ENCODE measurements at places on chromosomes 11 and 22.

DNA sequence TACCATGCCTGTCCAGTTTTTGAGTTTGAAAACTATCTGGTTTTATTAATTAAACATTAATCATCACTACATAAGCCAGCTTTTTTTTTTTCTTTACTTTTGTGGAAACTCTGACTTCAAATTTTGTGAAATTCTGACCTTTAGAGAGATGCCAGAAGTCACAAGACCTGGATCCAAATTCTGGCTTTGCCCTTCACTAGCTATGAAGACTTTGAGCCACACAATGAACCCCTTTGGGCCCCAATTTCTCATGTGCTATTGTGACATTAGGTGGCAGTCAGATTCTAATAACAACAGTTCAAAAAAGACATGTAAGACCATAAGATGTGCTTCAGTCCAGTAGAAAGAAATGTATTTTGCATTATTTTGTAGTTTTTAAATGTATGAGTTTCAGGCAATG, 60.3 kb downstream of the ZC3H12C start:
- no peak for DNase-seq

GRCh38 chr11:118841469-118842242, 42.0 kb upstream of the CXCR5 start:
- DNase-seq: no peak

DNA sequence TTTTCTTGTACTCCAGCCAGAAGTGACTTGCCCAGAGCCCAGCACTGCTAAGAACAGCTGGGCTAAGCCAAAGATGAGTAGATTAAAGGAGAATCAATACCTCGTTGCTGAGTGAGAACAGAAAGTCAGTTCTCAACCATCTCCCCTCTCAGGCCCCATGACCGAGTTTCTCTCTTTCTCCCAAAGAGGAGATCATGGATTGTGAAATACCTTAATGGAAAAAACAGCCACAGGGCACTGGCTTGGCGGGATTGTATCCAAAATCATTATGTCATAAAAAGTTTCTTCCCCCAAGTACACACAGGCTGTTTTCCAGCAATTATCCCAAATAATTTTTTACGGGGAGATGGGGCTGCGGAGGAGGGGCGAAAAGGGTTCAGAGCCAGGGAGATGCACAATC, 111.8 kb upstream of the TMEM45B start:
- no peak for DNase-seq

DNA sequence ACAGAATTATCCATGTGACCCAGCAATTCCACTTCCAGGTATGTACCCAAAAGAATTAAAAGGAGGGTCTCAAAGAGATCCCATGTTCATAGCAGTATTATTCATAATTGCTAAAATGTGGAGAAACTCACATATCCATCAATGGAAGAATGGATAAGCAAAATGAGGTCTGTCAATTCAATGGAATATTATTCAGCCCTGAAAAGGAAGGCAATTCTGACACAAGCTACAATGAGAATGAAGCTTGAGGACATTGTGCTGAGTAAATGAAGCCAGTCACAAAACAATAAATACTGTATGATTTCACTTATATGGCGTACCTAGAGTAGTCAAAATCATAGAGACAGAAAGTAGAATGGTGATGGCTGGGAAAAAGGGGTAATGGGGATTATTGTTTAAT, 19.4 kb upstream of the EMID1 start:
- no peak for DNase-seq

GRCh38 chr11:115084231-115084630, 405.9 kb downstream of the NXPE2 start:
- no peak for DNase-seq

DNA sequence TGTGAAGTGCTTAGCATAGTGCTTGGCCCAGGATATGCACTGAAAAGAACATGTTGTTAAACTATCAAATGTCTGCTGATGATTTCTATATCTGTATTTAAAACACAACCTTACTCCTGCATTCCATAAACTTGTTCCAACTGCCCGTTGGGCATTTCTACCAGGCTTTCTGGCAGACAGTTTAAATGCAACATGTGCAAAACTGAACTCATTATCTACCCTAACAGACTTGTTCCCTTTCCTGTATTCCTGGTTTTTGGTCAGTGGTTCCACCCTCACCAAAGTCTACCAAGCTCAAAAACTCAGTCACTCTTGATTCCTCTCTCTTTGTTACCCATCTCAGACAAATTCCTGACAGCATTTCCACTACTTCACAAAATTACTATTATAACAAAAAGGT, 6.5 kb upstream of the RAB38 start:
- no peak for DNase-seq

DNA sequence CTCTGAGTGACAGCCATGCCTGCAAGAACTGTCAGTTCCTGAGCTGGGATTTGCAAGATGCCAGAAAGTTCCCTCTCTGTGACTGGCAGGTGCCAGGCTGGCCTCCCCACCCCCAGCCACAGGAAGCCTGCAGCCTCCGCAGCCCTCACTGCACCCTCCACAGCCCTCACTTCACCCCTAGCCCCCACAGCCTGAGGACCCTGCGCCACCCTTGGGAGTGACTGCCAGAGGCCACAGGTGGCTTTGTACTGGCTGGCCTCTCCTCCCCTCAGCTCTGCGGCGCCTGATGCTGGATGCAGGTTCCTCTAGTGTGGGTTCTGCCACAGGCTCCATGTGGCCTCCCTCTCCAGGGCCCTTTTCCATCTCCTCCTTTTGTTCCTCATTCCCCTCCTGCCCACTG, 28.7 kb downstream of the MPPED1 start:
- no peak for DNase-seq

DNA sequence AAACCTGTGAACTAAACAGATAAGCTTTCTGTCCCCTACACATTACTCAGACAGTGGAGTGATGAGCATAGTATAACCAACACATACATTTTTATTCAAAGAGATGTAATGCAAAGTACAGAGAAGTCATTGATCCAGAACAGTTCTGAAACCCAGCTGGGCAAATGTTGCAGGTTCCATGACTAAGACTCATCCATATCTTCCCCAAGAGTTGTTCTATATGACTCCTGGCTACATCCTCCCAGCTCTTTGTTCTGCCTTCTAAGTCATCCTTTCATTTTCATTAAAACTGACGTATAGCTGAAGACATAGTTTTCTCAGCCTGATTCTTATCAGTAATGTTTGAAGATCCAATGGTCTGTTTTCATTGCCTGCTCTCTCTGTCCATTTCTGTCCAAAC, 47.3 kb downstream of the PLAAT5 start:
- no peak for DNase-seq

DNA sequence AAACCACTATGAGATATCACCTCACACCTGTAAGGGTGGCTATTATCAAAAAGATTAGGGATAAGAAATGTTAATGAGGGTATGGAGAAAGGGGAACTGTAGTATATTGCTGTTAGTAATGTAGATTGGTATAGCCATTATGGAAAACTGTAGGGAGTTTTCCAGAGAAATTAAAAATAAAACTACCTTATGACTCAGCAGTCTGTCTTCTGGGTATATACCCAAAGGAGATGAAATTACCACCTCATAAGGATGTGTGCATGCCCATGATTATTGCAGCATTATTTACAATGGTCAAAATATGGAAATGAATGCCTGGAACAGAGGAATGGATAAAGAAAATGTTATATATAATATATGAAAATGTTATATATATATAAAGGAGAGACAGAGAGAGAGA, 303.8 kb downstream of the METTL15 start:
- DNase-seq: no peak

- no peak for DNase-seq
Measured at GRCh38 chr22:27133681-27134314, 476.4 kb downstream of the MIAT start.

DNA sequence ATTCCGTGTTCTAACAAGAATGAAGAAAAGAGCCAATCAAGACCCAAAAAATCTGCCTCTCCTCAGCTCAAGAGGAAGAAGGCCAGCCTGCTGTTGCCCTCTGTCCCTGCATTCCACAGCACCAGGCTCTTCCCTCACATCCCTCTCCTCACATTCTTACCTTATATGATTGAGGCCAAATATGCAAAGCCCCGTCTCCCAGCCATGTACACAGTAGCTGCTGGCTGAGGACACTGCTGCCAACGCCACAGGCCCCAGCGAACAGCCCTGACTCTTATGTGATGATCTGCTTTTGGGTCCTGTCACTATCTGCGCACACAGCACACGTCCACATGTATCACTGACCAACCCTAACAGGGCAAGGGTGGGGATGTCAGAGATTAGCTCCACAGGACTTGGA, 60.2 kb downstream of the MICAL3 start:
- no peak for DNase-seq

- no peak for DNase-seq
Measured at GRCh38 chr11:26021017-26021416, 310.9 kb upstream of the ANO3 start.

DNA sequence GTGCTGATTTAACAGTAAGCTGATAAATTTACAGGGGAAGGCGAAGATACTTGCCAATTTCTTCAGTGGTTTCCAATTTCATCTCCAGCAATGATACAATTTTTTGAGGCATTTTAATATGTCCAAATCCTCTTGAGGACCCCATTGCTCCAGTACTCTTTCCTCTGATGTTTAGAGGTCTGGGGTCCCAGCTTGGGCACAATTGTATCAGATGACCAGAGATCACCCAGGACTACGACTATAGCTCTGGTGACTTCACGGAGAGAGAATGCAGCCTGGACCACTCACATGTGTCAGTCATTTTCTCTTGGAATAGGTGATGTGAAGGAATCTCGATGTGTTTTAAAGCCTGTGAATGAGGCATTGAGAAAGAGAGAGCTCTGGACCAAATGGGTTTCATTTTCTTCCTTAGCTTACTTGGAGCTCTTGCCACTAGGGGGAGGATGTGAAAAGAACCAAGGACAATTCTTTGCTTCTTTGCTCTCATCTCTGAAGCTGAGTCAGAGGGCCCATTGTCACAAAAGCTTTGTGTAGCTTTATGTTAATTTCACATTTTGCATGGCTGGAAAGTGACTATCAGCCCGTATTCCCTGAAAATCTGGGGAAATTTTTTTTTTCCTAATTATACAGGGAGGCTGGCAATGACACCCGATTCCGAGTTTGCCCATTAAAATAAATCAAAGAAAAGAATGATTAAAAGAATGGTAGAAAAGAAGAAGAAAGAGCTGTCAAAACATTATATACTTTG, 6.7 kb upstream of the CCDC90B start:
- DNase-seq: no peak

DNA sequence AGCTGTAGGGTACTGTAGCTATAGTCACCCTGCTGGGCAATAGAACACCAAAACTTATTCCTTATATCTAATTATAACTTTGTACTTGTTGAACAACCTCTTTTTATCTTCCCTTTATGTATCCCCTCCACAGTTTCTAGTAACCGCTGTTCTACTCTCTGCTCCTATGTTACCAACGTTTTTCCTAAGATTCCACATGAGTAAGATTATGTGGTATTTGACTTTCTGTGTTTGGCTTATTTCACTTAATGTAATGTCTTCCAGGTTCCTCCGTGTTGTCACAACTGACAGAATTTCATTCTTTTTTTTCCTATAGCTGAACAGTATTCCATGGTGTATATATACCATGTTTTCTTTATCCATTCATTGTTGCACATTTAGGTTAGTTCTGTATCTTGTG, 258.4 kb downstream of the DYNC2H1 start:
- DNase-seq: no peak

DNA sequence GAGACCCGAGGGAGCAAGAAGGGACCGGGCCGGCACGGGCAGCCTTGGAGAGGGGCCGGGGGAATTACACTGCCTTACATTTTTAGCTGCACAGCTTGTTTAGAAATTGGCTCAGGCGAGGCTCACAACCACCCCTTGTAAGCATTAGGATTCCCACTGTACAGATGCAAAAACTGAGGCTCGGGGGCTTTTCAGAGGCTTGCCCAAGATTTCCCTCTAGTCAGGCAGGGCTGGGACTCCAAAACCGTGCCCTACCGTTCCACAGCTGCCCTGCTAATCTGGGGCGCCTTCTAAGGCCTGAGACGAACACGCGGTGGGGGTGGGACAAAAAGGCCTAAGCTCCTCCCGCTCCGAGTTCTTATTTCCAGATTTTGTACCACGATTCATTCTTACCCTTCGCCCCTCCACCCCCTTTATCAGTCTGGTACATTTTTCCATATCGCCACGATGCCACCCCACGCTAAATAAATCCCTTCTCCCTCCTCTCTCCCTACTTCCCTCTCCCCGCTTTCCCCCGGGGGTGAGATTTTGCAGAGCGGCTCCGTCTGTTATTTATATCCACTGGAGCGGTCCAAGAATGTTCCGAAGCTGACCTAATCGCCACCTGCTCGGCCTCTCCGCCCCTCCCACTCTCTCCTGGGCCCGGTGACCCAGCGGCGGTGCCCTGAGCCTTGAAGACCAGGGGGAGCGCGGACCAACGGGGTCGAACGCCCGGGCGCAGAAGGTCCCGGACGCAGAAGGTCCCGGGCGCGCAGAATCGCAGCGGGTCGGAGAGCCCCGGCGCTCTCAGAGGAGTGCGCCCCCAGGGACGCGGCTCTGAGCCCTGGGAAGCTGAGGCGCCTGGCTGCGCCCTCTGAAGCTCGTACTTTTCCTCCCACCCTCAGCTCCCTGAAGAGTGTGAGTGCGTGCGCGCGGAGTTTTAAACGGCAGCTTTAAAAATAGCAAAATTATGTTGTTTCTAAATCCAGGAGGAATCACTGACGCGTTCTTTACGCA, 764 bp upstream of the PACSIN3 start:
- DNase-seq: no peak

- no peak for DNase-seq
Measured at GRCh38 chr11:7538031-7538430, 24.2 kb downstream of the PPFIBP2 start.

GRCh38 chr11:44804449-44805437, 78.0 kb downstream of the TSPAN18 start:
- DNase-seq: no peak

DNA sequence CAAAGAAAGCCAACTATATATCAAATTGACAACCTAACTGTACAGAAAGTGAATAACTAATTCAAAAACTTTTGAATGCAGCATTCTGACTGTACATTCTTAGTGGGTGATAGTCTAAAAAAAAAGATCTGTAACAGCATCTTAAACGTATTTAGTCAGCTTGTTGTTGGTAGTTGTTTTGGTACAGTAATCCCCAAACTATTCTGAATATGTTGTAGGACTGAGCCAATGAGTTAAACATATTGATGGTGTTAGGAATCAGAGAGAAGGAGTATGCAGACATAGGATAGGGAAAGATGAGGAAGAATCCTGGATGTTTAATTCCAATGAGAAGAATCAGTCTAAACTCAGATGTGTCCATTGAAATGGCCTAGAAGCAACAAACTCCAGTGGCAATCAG, 41.9 kb upstream of the KIRREL3 start:
- DNase-seq: no peak
